ENCODE measurements at places on chromosomes 11 and 22. TPM values are rescaled to one million over a fixed set of nuclear protein-coding genes. Genes with fewer than 3 reads are reported as not detected.

Gene GPHA2
- not detected for total RNA-seq

GRCh38 chr11:76455331-76455730 lies 10.5 kb downstream of the EMSY start:
- no peak for DNase-seq

GRCh38 chr11:10844796-10845195 lies 13.1 kb downstream of the ZBED5 start:
- no peak for DNase-seq

Gene NKAPD1
- 22.0 TPM for total RNA-seq

GRCh38 chr11:44598831-44599230 lies 33.4 kb downstream of the CD82 start:
- no peak for DNase-seq

GRCh38 chr22:38441620-38442287 lies 13.2 kb downstream of the KCNJ4 start:
- DNase-seq = no peak
